Vagina (tissue), 2 donors: ENCODE measurements at places on chromosomes 4 and X. TPM values are rescaled to one million over a fixed set of nuclear protein-coding genes. Genes with fewer than 3 reads are reported as not detected.

TLR3 gene
- 10.6 TPM for total RNA-seq

GC gene
- not detected for total RNA-seq

- peaks cover 15% of the 10 kb centered on the region for H3K4me1 ChIP-seq
- no peak overlapping the region for H3K27ac ChIP-seq
- H3K4me3 ChIP-seq: no peak overlapping the region
Measured at GRCh38 chr4:183249854-183250253, 70.2 kb downstream of the CLDN22 start.

DNA sequence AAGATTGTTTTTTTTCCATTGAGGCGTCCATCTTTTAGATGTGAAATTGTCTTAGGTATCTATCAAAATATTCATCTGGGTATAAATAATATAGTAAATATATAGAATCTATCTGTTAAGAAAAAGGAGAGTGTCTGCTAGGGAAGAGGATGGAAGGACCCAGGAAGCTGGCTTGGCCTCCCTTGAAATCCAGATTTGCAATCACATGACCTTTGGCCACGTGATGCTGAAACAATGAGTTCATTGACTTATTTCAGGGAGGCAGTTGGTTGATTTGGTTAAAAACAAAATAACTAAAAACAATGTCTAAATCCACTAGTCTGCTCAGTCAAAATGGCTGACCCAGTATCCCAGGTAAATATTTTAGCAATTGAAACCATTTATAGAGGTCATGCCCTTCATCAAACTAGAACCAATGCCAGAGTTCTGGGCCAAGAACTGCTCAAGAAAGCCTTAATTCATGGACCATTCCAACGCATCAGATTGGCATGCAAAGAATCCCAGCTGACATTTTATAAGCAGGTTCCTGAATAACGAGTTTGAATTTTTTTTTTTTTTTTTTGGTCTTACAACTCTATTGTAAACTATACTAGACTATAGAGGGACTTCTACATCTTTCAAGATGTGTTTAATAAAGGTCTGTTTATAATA is 172.7 kb downstream of the MID1 start:
- no peak overlapping the region for H3K27ac ChIP-seq
- H3K27me3 ChIP-seq: no peaks in the 10 kb centered on the region
- no peak overlapping the region for H3K4me3 ChIP-seq
- H3K4me1 ChIP-seq: no peaks in the 10 kb centered on the region

GRCh38 chrX:17839269-17839668 is 21.8 kb downstream of the RAI2 start:
- peaks cover 8% of the 10 kb centered on the region for H3K4me1 ChIP-seq
- H3K4me3 ChIP-seq: no peak overlapping the region
- H3K36me3 ChIP-seq: no peaks in the 10 kb centered on the region
- H3K27ac ChIP-seq: no peak overlapping the region

SMIM10L2A gene
- total RNA-seq: 1.5 TPM

GRCh38 chr4:175246941-175247340 is 328.8 kb downstream of the ADAM29 start:
- no peak for DNase-seq
- H3K4me3 ChIP-seq: no peak overlapping the region
- no peaks in the 10 kb centered on the region for H3K27me3 ChIP-seq

- H3K4me3 ChIP-seq: no peak overlapping the region
- no peak overlapping the region for H3K27ac ChIP-seq
- DNase-seq: no peak
- no peaks in the 10 kb centered on the region for H3K27me3 ChIP-seq
Measured at GRCh38 chr4:114386637-114387233, 211.9 kb upstream of the UGT8 start.

DNA sequence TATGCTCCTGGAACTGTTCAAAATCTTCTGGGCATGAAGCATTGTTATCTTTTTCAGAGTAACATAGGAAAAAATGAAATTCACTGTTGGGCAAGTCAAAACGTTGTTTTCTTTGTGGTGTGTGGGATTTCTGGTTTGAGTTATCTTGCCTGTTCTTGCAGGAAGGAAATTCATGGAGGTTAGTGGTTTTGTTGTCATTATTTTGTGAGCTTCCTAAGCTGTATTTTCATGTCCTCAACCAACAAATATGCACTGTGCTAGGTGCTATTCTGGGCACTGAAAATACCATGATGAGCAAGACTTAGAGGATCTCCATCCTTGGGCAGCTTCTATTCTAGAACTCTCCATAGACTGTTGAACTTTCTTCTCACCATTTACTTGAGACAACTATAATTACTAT is 16.9 kb downstream of the SPINK2 start:
- H3K4me1 ChIP-seq: peaks cover 7% of the 10 kb centered on the region
- no peak overlapping the region for H3K27ac ChIP-seq
- no peaks in the 10 kb centered on the region for H3K27me3 ChIP-seq
- no peak for DNase-seq
- H3K4me3 ChIP-seq: no peak overlapping the region
- no peaks in the 10 kb centered on the region for H3K36me3 ChIP-seq

- no peaks in the 10 kb centered on the region for H3K36me3 ChIP-seq
- H3K27ac ChIP-seq: peak overlapping the region; percentile 95
- peak overlapping the region; percentile 88 for H3K4me3 ChIP-seq
- no peaks in the 10 kb centered on the region for H3K27me3 ChIP-seq
Measured at GRCh38 chr4:152778656-152779512, 646 bp downstream of the TIGD4 start.

DNA sequence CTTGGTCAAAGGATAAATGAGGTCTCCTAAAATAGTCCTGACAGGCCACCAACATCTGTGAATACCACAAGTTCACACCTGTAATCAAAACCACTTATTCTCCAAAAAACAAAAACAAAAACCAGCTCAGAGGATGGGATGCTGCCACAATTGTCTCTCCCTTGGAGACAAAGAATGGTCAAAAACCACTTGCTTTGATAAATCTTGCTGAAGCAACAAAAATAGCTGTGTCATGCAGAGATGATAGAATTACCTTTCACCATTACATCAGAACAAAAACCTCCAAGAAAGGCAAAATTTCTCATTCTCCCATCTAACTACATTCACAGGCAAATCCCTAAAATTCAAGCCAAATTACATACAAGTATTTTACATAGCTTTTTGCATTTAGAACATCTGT is 180.4 kb downstream of the MAML3 start:
- H3K4me3 ChIP-seq: no peak overlapping the region
- DNase-seq: no peak
- no peaks in the 10 kb centered on the region for H3K27me3 ChIP-seq
- H3K36me3 ChIP-seq: no peaks in the 10 kb centered on the region
- peaks cover 22% of the 10 kb centered on the region for H3K4me1 ChIP-seq
- no peak overlapping the region for H3K27ac ChIP-seq

DMP1 gene
- total RNA-seq: not detected

GRCh38 chr4:56633486-56633885 is 47.6 kb downstream of the HOPX start:
- H3K4me1 ChIP-seq: peaks cover 17% of the 10 kb centered on the region
- no peak overlapping the region for H3K4me3 ChIP-seq
- no peak for DNase-seq
- H3K27ac ChIP-seq: no peak overlapping the region
- H3K36me3 ChIP-seq: no peaks in the 10 kb centered on the region

DNA sequence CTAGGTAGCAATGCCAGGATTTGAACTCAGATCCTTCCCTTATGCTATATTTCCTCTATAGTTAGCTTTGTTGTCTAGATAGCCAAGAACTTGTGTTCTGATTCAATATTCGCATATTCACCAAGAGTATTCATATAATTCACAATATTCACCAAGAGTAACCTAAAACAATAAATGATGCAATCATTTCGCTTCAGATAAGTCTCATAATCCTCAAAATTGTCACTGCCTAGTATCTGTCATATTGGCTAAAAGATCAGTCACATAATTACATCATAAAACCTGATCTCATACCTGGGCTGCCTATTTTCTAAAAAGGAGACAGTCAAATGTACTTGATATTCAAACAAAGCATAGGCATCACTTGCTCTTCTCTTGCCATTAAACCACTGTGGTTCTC is 199.7 kb upstream of the CPEB2 start:
- no peaks in the 10 kb centered on the region for H3K4me1 ChIP-seq
- no peaks in the 10 kb centered on the region for H3K36me3 ChIP-seq
- H3K27me3 ChIP-seq: no peaks in the 10 kb centered on the region
- no peak for DNase-seq
- H3K4me3 ChIP-seq: no peak overlapping the region

GSX2 gene
- not detected for total RNA-seq

PSMD10 gene
- 33.6 TPM for total RNA-seq
